ENCODE measurements at places on chromosomes 7 and 10.

DNA sequence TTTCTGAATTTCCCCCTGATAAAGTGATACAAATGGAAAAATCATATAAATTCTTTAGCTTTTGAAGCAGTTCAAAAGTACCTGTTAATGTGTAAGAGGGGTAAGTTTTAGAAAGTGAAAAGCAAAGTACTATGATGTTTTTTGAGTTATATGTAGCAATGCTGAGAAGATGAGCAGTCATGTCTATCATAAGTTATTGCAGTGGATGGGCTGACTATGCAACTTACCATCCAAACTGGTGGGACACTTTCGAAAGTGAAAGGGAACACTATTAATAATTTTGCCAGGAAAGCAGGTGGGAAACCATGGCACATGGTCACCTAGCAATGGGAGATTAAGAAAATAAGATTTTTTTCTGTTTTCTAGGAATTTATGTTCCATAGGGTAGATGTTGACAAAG is 4.1 kb downstream of the MINPP1 start:
- no peak for DNase-seq

DNA sequence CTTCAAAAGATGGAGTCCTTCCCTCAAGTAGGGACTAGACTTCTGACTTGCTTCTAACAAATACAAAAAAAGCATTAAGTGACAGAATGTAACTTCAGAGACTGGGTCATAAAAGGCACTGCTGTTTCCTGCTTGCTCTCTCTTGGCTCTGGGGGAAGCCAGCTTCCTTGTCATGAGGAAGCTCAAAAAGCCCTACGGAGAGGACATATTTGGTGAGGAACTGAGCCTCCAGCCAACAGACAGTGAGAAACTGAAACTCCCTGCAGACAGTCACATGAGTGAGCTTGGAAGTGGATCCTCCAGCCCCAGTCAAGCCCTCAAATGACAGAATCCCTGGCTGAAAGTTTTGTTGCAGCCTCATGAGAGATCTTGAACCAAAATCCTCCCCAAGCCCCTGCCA is 26.3 kb upstream of the SLC35G1 start:
- DNase-seq, result no peak

DNA sequence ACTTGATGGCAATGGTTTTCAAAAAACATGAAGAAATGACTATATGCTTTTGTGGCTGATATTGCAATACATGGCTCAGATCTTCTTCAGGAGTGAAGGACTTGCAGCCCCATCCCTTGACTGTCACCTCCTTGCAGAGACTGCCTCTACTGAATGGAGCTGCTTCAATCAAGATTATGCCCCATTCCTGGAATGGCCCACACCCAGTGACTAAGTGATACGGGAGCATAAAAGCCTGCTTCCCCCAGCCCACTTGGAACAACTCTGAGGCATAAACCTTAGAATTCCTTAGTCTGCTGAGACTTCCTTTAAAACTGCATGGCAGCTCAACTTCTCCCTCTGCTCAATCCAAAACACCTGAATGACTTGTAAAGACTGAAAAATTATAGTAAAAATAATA is 957.1 kb downstream of the SORCS3 start:
- no peak for DNase-seq

DNA sequence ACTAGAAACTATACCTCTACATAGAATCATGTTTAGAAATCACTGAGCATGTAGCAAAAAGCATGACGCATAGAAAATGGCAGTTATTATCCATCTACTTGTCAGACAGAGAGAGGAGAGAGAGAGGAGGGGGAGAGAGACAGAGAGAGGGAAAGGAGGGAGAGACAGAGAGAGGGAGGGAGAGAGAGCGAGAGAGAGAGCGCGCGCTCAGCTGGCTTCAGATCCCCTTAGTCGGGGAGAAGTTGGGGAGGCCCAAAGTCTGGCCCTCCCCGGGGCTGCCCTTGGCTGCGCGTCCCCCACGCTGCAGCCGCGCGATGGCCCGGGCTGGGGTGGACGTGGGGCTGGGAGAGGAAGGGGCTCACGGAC is 37.0 kb downstream of the CNPY1 start:
- no peak for DNase-seq

DNA sequence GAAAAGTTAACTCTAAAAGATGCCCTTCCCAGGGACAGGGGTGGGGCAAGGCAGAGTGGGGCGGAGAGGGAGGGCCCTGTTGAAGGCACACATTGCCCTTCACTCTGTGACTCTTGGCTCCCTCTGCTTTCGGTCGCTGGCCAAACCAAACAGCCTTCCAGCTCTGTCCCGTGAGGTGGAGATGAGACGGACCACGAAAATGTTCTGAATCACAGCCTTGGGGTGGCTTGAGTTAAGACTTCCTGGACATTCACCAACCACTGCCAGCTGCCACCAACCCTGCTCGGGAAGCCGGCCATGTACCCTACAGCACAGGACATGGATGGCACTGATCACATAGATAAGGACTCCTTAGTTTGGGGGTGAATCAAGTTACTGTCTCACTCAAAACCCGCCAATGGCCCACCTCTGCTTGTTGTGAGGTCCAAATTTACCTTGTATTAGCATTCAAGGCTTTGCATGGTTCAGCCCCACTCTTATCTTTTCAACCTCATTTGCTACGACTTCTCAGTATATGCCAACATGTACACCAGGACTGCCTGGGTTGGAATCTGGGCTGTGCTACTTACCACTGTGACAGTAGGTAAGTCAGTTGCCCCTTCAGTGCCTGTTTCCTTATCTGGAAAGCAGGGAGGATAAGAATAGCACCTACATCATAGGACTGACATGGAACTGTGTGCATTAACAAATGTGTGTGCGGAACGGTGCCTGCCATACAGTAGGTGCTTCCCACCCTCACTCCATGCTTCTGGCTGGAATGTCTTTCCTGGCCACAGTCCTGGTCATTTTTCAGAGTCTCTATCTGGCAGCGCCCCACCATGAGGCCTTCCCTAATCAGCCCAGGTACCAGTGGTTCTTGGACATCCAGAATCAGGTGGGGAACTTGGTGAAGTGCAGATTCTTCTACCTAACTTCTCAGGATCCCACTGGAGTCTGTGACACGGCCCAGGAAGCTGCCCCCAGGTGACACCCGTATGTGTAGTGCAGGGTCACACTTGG is 28.0 kb downstream of the ITPRIP start:
- no peak for DNase-seq

- no peak for DNase-seq
Observed at GRCh38 chr10:83607959-83608745, 531.2 kb upstream of the GHITM start.

- no peak for DNase-seq
Observed at GRCh38 chr7:131924857-131925256, 368.4 kb upstream of the PODXL start.

GRCh38 chr10:52956861-52957260 is 184.3 kb upstream of the MBL2 start:
- no peak for DNase-seq

DNA sequence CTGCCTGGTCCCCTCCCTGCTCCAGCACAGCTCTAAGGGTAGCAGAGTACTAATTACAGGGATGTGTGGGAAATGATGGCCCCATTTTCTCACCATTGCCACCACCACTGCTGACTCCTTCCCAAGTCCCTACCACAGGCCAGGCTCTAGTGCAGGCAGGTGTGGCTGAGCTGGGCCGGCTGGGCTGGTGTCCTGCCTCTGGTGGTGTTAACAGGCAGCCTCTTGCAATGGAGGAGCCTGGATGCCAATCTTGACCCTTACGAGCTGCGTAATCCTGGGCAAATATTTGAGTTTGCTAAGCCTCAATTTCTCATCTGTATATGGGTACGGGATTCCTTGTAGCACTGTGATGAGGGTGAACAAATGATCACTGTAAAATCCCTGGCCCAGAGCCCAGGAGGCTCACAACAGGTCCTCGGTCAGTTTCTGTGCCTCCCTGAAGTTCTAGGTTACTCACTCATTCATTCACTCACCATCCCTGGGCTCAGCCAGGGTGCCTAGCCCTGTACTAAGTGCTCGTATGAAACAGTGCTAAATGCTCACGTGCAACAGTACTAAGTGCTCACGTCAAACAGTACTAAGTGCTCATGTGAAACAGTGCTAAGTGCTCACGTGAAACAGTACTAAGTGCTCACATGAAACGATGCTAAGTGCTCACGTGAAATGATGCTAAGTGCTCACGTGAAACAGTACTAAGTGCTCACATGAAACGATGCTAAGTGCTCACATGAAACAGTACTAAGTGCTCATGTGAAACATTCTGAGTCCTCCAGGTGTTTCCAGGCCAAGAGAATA is 2.3 kb upstream of the FZD9 start:
- DNase-seq, result no peak

GRCh38 chr7:111658546-111658945 is 96.3 kb upstream of the IMMP2L start:
- no peak for DNase-seq

- no peak for DNase-seq
Observed at GRCh38 chr7:28629216-28629842, 217.0 kb downstream of the CREB5 start.

DNA sequence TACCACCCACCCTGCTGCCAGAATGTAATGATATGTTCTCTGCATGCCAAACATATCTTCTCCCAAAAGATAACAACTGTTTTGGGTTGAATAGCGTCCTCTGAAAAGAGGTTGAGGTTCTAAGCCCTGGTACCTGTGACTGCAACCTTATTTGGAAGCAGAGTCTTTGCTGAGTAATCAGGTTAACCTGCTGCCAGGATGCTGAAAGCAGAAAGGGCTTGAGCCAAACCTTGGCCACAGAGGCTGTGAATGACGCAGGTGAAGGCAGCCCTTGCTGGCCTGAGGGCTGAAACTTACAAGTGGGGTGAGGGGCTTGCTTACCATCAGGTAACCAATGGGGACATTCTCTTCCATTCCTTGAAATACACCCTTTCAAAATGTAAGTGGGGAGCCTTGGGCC is 151.8 kb upstream of the RHEB start:
- DNase-seq, result no peak

DNA sequence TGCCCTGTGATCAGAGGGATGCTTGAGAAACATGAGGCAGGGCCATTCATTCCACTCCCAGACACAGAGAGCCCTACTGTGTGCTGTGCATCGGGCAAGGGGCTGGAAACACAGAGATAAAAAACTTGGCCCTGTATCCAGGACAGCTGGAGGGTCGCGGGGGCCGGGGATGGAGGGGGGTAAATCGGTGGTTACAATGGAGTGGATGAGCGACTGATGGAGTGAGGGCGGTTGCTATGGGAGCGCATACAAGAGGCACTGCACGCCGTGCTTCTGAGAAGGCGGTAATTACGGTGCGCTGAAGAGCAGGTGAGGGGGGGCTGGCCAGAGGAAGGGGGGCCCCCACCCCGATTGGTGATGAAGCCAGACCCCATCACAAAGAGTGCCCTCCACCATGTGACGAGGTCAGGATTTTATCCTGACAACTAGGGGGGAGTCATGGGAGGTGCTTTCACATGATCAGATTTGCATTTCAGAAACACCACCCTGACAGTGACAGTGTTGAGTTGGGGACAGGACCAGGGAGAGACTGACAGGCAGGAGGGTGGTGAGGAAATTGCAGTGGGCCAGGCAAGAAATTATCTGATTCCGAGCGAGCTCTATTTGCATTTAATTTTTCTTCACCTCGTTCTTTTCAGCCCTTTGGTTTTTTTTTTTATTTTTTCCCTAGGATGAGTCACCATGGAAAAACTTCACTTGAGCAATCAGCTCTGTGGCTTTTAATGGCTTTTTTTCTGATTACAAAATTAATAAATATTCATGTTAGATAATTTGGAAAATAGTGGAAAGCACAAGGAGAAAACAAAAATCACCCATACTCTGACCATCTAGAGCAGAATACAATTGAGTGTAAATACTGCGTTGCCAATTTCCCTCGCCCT is 7.8 kb downstream of the CPA5 start:
- DNase-seq, result no peak

GRCh38 chr10:123382491-123382890 is 228.3 kb downstream of the BUB3 start:
- DNase-seq, result no peak

GRCh38 chr7:102387064-102387463 is 9.1 kb upstream of the PRKRIP1 start:
- DNase-seq, result no peak

All from stimulated activated CD4-positive, alpha-beta T cell treated with anti-CD3 and anti-CD28 coated beads, Interleukin-15, amount 100 ng/mL, for 1 hour (primary cell).